Right forelimb (tissue), 1 donor: ENCODE measurements at places on chromosomes 1 and 21.
A peak's percentile ranks its signal among the peaks of the same experiment; 100 is the strongest.

DNA sequence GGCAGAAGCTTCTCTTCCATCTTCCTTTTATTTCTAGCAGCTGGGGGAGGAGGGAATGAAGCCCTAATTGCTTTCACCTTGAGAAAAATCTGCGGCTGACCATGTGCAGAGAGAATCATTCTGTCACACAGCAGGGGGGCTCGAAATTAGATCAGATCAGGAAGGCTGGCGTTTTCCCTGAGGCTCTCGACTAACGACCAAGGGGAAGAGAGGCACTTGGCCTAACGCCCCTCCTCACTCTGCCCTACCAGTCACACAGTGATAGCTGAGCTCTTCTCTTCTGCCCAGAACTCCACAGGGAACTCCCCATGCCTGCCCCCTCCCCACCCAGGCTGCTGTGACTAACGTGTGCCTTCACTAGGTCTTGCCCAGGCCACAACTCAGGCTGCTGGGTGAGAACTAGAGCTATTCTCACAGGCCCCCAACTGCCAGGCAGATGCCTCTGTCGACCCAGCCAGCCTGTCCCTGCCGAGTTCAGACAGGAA lies 26.5 kb upstream of the KHDRBS1 start:
- DNase-seq = no peak

GRCh38 chr1:89025928-89026327 lies 3.3 kb upstream of the GBP3 start:
- DNase-seq = no peak

DNA sequence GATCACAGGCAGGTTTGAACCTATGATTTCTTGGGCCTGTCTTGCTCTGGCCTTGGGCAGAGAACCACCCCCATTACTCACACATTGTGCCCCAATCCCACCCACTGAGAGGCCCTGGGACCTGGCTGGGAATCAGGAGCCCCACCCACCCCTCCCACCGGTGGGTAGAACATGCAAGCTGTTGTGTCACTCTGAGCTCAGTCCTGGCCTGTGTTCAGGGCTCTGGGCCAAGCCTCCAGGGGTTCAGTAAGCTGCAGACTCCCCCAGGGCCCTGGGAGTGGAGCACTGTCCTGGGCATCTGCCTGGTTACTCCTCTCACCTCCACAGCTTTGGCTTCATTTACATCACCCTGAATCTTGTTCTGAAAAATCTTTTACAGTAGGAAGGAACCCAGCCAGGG lies 270.5 kb downstream of the RRAGC start:
- no peak for DNase-seq

DNA sequence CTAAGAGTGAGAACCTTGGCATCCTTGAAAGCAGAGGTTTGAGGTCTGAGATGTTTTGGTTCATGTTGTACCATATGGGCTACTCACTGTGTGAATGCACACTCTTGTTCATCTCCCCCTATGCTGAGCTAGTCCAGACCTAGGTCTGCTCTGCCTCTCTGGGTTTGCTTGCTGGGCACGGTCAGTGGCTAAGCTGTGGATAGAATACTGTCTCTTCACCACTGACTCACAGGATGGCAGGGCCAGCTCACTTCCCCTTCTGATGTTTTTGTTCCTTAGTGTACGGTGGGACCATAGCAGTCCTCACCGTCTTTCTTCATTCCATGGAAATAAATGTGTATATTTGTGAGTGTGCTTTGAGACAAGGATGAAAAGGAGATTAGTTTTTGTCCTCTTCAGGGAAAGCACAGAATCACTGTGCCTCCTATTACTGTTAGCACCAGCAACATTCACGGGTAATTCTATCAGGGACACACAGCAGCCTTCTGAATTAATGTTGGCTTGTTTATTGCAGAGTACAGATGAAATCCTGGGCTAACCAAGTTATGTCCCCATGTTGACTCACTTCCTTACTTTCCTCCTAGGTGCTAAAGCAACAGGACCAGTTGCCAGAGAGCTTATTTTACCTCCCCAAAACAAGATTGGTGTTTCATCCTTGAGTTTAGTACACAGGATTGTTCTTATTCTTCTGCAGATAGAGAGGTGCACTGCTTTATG lies 56.9 kb upstream of the IVNS1ABP start:
- no peak for DNase-seq

GRCh38 chr1:244552336-244552735 lies 91.3 kb downstream of the CATSPERE start:
- DNase-seq = no peak

- no peak for DNase-seq
Observed at GRCh38 chr1:176809292-176809691, 346.3 kb downstream of the PAPPA2 start.

- DNase-seq = no peak
Observed at GRCh38 chr1:224749916-224750315, 133.8 kb downstream of the CNIH3 start.

DNA sequence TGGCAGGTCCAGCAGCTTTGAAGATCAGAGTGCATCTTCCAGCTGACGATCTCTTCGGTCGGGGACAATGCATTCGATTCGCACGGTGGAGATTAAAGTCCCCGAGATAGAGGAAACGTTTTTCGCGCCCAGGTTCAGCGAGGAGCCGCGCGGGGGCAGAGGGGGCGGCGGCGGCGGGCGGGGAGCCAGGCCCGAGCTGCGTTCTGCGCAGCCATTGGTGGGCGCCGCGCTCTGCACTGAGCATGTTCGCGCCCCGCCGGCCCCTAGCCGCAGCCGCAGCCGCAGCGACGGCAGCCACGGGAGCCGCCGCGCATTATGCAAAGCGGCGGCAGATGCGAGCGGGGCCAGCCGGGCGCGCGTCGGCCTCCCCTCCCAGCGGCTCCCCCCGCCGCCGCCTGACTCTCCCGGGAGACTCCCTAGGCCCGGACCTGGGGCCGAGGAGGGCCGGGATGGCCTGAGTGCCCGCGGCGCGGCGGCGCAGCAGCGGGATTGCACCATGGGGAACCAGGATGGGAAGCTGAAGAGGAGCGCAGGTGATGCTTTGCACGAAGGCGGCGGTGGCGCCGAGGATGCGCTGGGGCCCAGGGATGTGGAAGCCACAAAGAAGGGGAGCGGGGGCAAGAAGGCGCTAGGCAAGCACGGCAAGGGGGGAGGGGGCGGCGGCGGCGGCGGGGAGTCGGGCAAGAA lies at the start of gene FMN2:
FMN2 (plus strand) TSS at position 270 of the 687 bp plus-strand sequence; CDS start at position 497, 227 bp downstream.
- no peak for DNase-seq

DNA sequence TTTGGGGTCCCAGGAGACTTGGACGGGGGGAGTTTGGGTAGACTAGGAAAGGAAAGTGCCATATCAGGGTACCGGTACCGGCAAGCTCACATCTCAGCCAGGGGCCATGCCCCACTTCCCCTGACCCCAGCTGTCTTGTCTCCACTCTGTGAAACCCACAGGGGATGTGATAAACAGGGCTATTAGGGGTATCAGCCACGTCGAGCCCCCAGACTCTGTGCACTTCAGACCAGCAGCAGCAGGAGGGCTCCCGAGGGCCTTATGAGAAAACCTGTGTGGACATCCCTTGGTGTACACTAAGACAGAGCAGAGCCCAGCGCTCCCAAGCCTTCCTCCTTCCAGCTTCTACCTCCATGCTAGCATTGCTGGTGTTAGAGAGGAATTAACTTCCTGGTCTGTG lies 46.3 kb downstream of the TNNT2 start:
- DNase-seq = no peak

GRCh38 chr1:168726281-168726680 lies 2.7 kb downstream of the DPT start:
- DNase-seq = no peak

GRCh38 chr21:18877917-18878316 lies 474.3 kb upstream of the TMPRSS15 start:
- DNase-seq = peak; percentile 57

- no peak for DNase-seq
Observed at GRCh38 chr1:223670458-223671159, 5.1 kb upstream of the CAPN8 start.

DNA sequence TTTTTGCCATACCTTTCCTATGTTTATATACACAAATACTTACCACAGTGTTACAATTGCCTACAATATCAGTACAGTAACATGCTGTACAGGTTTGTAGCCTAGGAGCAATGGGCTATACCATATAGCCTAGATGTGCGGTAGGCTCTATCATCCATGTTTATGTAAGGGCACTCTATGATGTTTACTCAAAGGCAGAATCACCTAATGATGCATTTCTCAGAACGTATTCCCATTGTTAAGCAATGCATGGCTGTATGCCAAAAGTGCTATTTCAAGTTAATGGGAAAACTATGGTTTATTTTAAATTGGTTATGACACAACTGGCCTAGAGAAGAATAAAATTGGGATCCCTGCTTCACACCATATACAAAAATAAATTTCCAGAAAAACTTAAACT lies 36.9 kb upstream of the DISP1 start:
- no peak for DNase-seq

GRCh38 chr1:223328566-223328965 lies 35.4 kb downstream of the SUSD4 start:
- no peak for DNase-seq

GRCh38 chr1:10360045-10360444 lies 38.8 kb upstream of the PGD start:
- DNase-seq = no peak

DNA sequence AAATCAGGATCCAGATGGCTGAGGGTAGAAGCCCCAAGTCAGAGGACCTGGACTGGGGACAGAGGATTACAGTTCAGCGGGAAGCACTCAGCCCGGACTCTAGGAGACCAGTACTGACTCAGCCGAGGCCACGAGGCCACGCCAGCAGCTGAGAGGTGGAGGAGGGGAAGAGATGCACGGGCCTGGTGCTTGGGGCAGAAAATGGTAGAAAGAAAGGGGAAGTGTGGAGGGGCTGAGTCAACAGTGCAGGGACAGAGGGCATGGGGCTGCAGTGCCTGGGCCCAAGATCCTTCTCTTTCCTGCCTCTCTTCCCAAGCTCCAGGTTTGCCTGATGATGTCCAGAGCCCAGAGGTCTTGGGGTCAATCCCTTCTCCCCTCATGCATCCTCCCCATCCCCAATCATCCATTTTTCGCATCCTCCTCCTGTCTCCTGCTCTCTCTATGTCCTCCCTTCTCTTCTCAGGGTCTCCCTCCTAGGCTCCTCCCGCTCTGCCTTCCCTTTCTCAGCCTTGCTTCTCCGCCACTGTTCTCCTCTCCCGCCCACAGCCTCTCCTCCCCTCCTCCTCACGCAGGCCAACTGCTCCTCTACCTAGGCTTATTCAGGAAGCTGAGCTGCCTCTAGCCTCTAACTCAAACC lies 7.7 kb downstream of the ARHGEF2 start:
- DNase-seq = no peak

GRCh38 chr1:41861535-41862383 lies 57.0 kb downstream of the HIVEP3 start:
- no peak for DNase-seq

DNA sequence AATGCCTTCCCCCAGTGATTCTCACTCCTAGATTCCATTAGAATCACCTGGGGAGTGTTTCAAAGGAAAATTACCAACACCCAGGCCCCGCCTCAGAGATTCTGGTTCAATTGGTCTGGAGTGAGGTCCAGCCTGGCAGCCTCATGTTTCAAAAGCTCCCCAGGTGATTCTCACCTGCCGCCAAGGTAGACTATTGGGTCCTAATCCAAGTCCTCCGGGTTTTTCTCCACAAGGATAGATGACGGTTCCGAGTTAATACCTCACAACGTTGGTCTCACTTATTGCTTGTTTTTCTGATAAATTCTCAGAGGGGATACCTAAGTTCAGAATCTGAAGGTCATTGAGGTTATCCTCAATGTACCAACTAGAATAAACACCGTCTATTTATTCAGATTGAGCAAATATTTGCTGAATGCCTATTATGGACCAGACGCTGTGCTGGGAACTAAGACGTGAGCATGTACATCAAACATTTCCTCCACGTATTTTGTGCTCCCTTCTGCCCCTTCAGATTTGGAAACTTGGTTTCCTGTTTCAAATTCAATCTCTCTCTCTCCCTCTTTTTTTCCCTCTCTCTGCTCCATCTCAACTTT lies 97.5 kb downstream of the SEC16B start:
- DNase-seq = no peak

GRCh38 chr1:158506369-158506987 lies 34.5 kb downstream of the OR10R2 start:
- no peak for DNase-seq

- no peak for DNase-seq
Observed at GRCh38 chr1:200042119-200042551, 14.6 kb downstream of the NR5A2 start.

DNA sequence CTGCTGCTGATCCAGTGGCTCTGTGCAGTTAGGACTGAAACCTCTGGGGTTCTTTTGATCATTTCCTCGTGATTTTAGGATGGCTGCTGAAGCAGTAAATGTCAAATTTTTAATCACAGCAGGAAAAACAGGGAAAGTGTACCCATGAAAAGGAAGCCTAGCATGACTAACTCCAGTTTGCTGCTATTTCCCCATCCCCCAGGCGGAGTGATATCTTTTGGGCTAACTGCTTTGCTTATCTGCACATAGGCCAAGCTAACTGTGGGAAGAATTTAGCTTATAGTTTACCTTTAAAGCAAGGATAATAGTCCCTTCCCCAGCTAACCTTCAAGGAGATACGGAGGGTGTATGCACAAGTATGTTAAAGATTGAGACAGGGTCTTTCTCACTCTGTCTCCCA lies 149.8 kb upstream of the TNR start:
- DNase-seq = no peak

- peak; percentile 13 for DNase-seq
Observed at GRCh38 chr1:29878501-29878900, 642.2 kb downstream of the PTPRU start.

GRCh38 chr1:19208710-19209438 lies 1.2 kb downstream of the UBR4 start:
- no peak for DNase-seq

GRCh38 chr1:237045278-237046016 lies 3.5 kb downstream of the RYR2 start:
- no peak for DNase-seq

DNA sequence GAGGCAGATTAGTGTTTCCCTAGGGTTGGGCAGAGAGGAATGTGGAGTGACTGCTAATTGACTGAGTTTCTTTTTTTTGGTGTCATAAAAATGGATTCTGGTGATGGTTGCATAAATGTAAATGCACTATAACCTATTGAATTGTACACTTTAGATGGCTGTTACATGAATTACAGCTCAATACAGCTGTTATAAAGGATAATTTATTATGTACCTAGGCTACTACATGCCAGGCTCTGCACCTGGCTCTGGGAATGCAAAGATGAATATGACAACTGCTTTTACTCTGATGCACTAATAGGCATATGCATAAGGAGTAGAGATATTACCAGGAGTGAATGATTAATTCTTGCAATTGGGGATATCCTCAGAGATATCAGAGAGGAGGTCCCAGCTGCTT lies 345.3 kb downstream of the PTBP2 start:
- no peak for DNase-seq

DNA sequence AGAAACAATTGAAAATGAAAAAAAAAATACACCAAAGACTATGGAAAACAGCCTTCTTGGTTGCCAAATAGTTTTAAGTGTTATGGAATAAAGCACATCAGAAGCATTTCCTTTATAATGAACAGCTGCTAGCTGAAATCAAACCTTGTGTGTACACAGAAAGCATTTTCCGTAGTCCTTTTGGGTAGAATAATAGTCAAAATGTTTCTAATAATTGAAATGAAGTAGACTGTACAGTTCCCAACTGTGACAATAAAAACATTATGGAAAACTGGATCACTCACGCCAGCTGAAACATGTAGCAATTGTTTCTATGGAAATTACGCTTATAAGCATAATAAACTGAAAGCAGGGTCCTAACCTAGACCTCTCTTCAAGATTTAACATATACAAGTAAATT lies 856.3 kb upstream of the B3GALT2 start:
- no peak for DNase-seq

- DNase-seq = no peak
Observed at GRCh38 chr1:42145389-42145716, 7.9 kb upstream of the GUCA2B start.

- no peak for DNase-seq
Observed at GRCh38 chr1:99527078-99527477, 118.8 kb upstream of the PALMD start.

GRCh38 chr1:177119311-177119710 lies 45.2 kb downstream of the ASTN1 start:
- DNase-seq = no peak
